ENCODE measurements at places on chromosomes 12 and 14.

GRCh38 chr12:56324206-56324605, 8.4 kb upstream of the CNPY2 start:
- no peak for DNase-seq

DNA sequence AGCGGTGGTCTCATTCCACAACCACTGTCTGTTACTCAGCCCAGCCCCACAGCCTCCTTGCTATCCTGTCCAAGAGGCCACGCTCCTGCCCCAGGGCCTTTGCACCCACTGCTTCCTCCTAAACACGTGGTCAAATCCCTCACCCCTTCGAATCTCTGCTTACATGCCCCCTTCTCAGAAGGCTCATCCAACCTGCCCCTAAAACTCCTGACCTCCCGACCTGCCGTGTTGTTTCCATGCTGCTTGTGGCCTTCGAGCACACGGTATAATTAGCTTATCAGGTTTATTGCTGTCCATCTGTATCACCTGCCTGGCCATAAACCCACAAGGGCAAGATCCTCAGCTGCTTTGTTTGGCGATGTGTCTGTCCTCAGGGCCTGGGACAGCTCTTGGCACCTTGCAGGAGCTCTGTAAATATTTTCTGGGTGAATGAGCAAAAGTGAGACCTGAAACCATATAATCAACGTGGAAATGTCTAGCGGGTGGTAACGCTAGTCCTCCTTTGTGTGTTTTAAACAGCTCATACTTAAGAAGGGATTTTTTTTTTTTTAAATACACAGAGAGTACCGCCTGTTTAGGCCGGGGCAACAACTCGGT, 36.0 kb downstream of the SCARB1 start:
- no peak for DNase-seq

DNA sequence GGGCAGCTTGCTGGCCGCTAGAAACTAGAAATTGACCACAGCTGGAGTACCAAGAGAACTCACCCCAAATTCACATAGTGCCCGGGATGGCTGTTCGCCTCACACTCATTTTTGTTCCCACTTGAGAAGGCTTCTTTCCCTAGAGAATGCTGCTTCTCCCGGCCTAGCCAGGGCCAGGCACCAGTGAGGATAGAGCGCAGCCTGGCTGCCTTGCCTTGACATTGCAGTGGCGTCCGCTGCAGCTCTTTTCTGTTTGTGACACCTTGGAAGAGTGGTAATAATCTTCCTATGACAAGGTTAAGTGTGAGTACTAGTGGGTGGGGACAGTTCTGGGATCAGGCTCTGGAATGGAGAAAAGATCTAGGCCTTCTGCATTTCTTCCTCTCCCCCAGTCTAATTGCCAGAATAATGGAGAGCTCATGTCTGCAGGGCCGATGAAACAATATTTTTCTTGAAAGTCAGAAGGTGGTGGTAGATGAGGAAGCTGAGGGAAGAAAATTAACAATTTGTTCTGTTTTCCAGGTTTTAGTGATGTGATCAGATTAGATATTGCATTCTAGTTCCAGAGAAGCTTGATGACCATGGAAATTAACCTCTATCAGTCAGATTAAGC, 3.7 kb downstream of the TMEM253 start:
- DNase-seq = no peak

DNA sequence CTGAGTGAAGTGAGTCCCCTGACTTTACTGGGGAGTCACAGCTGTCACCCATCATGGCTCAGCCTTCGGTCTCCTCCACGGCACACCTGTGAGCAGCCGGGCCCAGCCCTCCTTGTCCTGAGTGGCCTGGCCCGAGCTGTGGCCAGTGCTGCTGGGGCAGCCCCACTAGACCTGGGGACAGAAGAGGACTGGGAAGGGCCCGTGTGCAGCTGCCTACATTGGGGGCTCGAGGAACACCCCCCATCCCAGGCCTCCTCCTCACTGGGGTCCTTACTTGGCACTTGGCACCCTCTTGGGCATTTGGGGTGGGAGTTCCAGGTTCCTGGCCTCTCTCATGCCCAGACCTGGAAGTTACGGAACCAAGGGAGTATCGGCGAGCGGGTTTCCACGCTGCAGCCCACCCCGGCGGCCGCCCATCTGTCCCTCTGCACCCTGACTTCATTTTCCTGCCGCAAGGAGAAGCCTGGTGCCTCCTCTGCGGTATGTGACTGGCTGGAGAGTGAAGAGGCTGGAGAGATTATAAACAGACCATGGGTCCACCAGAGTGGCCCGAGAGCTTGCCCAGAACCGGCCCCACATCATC, 179.7 kb downstream of the KIF26A start:
- DNase-seq = no peak

GRCh38 chr12:88665071-88665470, 84.8 kb upstream of the KITLG start:
- DNase-seq = no peak

- no peak for DNase-seq
Observed at GRCh38 chr14:80959496-80959895, 4.1 kb downstream of the TSHR start.

GRCh38 chr12:76422543-76423438, 74.6 kb upstream of the BBS10 start:
- no peak for DNase-seq

DNA sequence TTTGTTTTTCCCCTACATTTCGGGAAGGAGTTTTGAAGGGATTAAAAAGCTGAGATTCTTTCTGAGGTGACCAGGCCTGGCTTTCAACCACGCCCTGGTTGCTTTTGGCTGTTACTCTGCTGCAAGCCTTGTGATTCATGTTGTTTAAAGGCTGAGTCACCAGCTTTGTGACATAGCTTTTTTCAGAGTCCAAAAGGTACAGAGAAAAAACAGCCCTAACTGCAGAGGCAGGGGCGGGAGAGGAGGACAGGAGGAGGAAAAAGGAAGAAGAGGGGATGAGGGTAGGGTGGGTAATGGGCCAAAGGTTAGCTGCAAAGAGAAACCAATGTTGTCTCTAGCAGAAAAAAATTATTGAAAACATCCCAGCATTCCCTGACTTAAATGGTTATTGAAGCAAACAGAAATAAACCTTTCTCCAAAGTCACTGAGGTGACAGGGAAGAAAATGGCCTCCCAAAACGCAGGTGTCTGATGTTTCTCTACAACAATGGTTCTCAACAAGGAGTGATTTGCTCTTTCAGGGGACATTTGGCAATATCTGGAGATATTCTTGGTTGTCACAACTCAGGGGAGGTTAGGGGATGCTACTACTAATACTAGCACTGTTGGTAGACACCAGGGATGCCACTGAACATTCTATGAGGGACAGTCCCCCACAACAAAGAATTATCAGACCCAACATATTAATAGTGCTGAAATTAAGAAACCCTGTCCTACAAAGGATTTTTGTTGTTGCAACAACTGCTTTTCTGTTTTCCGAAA, 2.1 kb upstream of the UBC start:
- DNase-seq = no peak

DNA sequence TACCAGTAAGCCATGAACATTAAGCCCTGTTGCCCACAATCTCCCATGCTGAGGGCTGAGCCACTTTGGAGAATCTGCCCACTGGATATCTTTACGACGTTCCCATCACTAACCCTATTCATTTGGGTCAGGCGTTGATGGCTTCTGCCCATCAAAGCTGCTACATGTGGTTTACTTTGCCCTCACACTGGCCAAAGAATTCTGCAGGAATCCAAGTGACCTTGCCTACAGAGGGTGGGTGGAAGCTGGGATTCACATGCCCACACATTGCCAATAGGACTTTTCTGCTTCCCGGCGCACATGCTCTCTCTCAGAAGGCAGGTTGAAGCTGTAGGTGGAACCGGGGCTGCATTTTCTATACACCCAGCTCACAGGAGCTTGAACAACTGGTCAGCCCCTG, 28.3 kb downstream of the OAS2 start:
- DNase-seq = no peak

DNA sequence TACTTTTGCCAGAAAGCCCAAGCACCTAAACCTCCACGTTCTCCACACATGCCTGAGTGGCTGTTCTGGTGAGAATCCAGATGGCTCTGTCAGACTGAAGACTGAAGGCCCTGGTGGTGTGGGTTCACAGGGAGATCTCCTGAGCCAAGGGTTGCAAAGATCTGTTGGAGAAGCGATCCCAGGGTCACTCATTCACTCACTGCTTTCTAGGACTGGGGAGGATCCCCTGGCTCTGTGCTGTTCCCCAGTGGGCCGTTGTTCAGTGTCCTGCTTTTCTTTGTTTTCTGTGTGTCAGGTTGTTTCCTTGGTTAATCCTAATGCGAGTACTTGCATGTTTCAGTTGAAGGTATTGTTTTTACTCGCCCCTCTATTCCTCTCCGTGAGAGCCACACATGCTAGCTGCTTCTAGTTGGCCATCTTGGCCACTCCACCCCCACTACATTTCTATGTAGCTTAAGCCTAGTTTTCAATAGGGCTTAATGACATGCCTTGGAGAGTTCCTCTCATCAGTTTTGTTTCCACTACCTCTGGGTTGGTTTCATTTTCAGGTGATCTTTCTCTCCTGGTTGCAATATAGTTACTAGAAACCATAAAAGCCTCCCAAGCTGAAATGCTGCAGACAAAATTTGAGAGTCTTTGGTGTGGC, 144.5 kb upstream of the SLC38A2 start:
- DNase-seq = no peak

GRCh38 chr12:117124421-117125271, 25.4 kb upstream of the TESC start:
- DNase-seq = no peak

GRCh38 chr14:64394977-64395633, 7.0 kb downstream of the MTHFD1 start:
- DNase-seq = no peak

GRCh38 chr12:25699454-25699853, 146.4 kb upstream of the LMNTD1 start:
- DNase-seq = no peak

DNA sequence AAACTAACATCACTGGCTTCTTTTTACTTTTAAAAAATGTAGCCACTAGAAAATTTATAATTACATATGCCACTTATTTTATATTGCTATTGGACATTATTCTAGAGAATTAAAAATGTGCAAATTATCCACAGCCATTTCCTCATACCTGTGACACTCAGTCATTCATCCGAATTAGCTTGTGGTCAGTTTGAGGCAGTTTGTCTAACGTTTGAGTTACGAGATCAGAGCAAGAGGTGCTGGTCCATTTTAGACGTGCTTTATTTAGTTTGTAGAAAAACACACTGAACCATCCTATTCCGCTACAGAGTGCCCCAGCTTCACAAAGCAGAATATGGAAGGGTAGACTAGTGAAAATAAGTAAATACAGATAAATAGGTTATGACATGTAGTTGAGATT, 513.0 kb downstream of the NRXN3 start:
- DNase-seq = no peak

DNA sequence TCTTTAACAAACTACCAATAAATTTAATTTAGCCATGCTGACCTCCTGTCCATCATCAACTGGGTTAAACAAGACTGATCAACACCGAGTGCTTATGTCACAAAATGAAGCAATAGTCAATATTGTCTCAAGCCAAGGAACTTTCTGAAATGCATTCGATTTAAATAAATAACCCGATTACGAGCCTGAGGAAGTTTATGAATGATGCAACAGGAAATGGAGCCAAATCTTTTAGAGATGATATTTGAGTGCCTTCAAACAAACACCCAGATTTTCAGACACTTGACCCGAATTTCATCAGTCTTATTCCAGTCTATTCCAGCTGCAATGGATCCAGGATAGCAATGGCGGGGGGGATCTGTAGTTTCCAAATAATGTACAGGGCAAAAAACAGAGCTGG, 27.9 kb downstream of the FAR2 start:
- no peak for DNase-seq

DNA sequence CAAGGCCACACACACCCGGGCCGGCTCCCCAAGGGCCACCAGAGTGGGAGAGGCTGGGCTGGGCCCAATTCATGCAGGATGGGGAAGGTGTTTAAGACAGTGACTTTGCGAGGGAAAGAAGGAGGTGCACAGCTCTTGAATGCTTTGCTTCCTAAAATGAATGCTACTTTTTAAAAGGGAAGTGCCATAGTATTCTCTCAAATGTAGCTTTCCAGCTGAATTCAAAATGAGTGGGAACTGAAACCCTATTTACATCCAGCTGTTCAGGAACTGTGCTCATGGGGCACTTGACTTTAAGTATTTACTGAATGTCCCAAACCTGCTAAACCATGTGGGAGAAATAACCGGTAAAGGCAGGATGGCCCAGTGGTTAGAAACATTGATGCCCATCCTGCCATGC, 7.6 kb downstream of the ITPK1 start:
- no peak for DNase-seq

- no peak for DNase-seq
Observed at GRCh38 chr14:101322223-101322622, 239.1 kb upstream of the DIO3 start.

GRCh38 chr12:56878010-56878339, 56.2 kb downstream of the SDR9C7 start:
- no peak for DNase-seq

DNA sequence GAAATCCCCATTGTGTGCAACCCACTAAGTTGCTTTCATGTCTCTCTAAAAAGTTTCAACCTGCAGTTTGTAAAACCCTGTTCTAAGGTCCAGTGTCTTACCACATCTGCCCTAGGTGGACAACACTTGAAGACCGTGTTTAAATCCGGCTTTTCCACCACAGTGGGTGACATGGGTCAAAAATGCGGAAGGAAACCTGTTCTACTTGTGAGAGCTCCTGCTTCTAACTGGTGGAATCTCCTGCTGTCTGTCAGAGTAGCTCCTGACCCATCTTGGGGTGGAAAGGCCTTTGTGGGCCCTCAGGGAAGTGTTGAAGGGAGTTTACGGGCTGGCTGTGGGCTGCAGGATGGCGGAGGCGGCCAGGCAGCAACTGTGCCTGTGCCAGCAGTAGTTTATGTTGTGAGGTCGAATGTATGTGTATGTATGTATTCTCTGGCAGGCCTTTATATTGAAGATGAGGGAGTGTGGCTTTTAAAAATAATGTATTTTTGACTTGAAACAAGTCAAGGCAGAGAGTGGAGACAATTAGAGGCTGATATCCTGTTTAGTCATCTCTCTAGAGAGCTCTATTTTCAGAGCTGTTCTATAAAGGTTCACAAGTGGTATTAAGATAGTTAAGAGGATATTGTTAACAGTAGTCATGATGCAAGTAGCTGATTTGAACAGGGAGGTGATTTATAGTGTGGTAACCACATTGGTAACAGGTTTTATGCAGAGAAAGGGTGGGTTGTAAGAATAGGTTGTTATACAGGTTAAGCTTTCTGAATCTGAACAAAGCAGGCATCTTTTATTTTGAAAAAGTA, 67.0 kb downstream of the PRKCH start:
- no peak for DNase-seq

DNA sequence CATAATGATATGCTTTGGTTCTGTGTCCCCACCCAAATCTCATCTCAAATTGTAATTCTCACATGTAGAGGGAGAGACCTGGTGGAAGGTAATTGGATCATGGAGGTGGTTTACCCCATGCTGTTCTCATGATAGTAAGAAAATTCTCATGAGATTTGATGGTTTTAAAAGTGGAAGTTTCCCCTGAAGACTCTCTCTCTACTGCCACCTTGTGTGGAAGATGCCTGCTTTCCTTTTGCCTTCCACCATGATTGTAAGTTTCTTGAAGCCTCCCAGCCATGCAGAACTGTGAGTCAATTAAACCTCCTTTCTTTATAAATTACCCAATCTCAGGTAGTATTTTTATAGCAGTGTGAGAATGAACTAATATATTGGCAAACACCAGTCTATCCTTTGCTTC, 260.4 kb upstream of the PPFIA2 start:
- no peak for DNase-seq

Data from forelimb muscle (tissue), 1 donor.